ENCODE measurements at places on chromosomes 13 and 19.
A peak's percentile ranks its signal among the peaks of the same experiment; 100 is the strongest.

DNA sequence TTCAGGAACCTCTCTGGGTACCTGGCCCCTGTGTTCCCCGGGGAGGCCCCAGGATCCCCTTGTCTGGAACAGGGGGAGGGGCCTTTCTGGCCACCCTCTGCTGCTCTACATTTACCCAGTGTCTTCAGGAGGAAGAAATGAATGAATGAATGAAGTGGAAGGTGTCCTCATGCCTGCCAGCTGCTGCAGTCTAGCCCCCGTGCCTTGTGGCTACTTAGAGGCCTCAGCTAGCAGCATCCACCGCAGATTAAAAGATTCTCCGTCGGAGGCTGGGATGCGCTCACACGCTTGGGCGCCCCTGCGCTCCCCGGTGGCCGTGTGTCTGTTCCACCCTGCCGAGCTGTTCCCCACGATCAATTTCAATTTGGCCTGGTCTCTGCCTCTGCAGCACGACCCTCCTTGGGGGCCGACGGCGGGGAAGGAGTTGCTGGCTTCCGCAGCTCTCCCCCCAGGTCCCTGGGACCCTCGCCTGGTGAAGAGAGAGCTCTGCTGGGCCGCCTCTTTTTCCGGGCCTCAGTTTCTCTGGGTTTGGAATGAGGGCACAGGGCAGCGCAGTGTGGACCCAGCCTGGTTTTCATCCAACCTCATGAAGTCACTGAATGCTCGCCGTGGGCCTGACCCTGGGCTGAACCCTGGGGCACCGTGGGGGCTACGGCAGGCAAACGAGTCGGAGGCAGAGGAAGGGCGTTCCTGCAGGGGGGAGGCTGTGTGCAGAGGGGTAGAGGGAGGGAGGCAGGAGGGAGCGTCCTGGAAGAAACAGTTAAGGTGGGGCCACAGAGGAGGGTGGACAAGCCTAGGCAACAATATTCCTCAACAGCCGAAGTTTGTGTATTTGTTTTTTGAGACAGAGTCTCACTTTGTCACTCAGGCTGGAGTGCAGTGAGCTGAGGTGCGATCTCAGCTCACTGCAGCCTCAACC lies 28.3 kb downstream of the EFNA2 start:
- DNase-seq = no peak

DNA sequence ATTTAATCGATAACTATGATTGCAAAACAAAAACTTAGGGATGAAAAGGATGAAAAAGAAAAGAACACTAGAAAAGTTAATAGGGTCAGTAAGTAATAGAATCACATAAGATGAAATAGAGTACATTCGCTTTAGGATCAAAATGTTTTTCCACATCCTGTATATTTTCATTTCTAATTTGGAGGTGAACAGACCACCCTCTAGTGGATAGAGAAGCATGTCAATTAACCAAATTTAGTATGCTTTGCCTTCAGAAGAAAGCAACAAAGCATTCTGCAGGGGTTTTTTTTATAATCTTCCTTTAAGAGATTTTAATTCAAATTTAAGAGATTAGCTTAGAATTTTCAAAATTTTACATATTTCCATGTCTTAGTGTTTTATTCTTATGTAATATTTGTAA lies 611.0 kb upstream of the SGCG start:
- no peak for DNase-seq

DNA sequence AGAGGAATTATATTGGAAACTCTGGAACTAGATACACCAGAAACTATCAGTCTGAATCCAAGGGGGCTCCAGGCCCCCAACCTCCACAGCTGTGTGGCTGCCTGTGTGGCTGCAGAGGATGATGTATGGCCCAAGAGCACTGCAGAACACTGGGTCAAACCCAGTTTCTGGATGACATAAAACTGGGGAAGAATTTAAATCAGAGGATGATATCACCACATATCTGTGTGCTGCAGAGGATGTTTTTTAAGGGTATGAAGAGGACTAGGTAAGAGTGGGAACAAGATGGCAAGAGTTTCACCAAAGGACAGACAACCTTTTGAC lies 226.4 kb downstream of the SUCLA2 start:
- DNase-seq = no peak

GRCh38 chr13:110106726-110107125 lies 200.2 kb downstream of the COL4A1 start:
- DNase-seq = no peak

DNA sequence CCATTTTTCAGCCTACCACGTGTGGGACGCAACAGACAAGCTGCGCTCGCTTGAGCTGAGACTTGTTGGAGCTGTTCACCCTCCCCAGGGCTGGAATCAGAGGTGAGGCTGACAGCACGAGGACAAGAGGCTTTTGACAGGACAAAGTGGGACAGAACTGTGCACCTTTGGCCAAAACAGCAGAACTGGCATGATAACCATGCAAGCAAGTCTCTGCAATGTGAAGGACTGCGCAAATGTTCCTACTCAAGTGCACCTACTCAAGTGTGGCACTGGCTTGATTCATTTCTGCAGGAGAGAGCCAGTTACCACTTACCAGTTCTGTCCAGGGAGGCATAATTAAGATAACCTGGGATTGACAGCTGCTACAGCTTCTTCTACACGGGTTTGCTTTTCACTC lies 62.2 kb upstream of the TM9SF2 start:
- no peak for DNase-seq

- DNase-seq = no peak
Observed at GRCh38 chr19:18894254-18895037, 1.5 kb downstream of the CERS1 start.

DNA sequence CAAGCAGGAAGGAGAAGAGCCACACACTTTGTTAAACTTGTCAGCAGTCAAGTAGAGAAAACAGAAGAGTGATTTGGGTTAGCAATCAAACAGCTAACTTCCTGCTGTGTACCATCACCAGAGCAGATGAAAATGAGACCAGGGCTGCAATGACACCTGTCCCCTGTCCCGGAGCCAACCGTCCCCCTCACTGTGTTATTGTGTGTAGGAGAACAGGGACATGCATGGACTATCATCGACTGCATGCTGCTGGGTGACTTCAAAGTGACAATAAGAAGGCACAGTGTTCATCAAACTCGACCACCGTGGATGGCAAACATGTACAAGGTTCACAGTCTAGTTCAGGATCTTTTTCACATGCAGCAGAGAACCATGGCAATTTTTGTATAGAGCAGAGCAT lies 94.0 kb upstream of the SLC15A1 start:
- DNase-seq = no peak

DNA sequence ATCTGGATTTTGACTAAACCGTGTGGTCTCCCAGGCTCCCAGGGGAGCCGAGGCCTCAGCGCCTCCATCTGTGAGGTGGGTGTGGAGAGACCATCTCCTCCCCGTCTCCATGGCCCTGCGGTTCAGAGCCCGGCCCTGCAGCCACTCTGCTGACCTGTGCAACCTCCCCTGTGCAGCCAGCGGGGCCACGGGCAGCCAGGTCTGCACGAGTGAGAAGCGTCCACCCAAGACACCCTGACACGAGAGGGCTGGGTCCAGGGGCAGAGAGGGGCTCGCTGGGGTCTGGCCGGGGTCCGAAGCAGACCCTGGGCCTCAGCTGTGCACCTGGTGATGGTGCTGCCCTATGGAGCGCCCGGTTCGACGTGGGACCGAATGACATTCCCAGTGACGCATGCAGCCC lies 10.4 kb upstream of the CACTIN start:
- DNase-seq = no peak

DNA sequence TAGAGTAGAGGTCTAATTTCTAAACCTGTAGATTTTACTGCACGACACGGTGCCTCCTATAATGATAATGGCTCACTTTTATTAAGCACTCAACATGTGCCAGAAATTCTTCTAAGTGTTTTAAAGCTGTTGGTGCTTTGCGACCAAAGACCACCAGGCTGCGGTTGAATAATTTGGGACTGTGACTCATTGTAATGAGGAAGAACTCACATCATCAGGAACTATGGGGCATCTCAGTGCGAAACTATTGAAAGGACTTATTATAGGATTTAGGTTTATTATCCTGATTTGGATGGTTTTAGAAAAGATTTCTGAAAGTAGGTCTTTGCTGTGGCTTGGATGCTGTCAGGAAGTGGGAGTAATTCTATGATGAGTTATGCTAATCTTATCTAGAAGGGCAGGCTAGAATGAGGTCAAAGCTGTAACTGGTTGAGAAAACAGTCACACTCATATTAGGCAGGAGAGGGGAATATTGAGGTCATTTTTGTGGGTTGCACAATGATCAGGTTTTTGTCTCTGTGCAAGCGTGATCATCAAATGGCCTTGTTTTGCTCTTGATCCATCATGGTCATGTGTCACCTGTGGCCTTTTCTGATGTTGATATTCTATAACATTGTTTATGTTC lies 266.8 kb downstream of the PCDH20 start:
- no peak for DNase-seq

DNA sequence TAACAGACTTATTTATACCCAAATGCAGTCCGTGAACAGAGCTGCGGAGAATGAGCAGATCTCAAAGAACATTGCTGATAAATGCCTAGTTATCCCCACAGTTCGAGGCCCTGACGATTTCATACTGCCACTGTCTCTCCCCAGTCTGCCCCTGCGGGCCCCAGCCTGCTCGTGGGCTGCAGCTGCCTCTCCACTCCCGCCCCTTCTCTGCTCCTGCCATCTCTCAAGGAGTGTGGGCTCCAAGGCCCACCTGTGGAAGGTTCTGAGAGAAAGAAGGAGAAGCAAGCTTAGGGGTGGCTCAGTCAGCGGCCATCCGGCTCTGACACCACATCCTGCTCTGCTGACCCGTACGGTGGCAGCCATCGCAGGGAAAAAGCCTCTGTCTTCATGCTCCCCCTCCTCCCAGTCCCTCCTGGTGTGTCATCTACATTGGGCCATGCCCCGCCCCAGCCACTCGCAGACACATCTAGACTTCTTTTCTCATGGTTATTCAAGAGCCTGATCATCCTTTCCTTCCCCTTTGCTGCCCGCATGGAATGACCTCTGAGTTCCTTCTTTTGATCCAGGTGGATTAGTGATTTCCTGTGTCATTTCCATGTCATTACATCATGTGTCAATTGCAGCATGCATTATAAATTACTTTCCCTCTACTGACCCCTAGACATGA lies 52.0 kb downstream of the EPS15L1 start:
- no peak for DNase-seq

DNA sequence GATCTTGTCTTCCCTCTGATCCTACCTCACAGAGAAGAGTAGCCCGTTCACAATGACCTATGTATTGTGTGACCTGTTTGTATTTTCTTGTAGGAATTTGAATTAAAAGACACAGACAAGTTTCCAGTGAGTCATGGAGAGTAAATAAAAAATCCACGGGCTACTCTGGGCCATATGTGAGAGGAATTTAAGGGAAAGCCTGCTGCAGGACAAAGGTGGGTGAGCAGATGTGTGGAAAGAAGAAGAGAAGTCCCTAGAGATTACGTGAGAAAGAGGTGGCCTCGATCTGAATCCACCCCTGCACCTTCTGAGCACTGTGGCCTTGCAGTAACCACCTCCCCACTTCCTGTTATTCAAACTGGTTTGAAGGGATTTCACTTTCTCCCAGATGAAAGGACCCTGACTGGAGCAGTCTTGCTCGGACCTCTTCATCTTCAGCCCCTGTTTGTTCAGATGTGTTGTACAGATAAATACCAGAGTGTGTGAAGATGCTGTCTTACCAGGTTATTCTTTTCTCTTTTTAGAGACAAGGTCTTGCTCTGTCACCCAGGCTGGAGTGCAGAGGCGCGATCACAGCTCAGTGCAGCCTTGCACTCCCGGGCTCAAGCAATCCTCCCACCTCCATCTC lies 205.4 kb downstream of the PDS5B start:
- DNase-seq = no peak

- no peak for DNase-seq
Observed at GRCh38 chr19:33620611-33621010, 1.1 kb upstream of the CHST8 start.

GRCh38 chr19:51064534-51065220 lies at the start of gene KLK13:
Gene KLK13, minus strand, starts transcription at chr19:51065092. Its CDS starts 25 bp downstream, at chr19:51065067.
- DNase-seq = peak; percentile 18

GRCh38 chr19:28881616-28882015 lies 331.3 kb downstream of the UQCRFS1 start:
- DNase-seq = no peak

DNA sequence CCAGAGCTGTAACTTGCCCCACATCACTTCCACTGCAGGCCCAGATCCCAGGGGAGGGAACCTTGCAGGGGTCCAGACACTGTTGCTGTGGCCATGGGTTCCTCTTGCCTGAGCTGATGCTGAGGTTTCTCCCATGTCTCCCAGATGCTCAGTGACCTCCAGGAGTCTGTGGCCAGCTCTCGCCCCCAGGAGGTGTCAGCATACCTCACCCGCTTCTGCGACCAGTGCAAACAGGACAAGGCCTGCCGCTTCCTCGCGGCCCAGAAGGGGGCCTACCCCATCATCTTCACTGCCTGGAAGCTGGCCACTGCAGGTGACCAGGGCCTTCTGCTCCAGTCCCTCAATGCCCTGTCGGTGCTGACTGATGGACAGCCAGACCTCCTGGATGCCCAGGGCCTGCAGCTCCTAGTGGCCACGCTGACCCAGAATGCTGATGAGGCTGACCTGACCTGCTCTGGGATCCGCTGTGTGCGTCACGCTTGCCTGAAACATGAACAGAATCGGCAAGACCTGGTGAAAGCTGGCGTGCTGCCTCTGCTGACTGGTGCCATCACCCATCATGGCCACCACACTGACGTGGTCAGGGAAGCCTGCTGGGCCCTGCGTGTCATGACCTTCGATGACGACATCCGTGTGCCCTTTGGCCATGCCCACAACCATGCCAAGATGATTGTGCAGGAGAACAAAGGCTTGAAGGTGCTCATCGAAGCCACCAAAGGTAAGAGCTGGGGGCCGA lies 12.1 kb upstream of the SLC25A42 start:
- DNase-seq = no peak

DNA sequence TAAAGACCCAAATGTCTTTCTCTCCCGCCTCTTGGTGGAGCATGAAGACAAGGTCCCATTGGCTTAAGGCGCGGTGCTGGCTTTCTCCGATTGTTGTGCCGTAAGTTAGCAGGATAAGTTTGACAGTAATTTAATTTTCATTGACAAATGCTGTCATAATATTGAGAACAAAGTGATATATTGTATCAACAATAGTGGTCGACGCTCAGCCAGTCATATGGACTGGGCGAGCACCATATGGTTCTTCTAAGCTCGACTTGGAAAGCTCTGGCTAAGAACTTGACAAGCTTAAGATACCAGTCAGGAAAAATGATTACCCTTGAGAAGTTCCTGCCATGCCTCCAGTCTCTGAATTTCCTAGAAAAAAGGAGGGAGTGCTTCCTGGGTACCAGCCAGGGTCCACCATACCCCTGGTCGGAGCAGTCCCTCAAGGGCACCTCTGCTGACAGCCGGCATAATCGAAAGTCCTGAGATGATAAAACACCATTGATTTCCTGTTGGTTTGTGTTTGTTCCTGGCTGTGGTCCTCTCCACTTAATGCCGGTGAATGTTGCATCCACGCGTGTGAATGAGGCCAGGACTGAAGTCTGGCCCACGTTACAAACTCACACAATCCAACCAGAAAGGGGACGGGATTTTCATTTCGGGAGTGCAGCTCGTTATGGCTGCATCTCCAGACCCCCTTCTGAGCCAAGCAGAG lies 262.1 kb downstream of the ZNF536 start:
- DNase-seq = no peak

Measured in endothelial cell (in vitro differentiated cells).